ENCODE measurements at places on chromosomes 1 and 21. TPM values are rescaled to one million over a fixed set of nuclear protein-coding genes. Genes with fewer than 3 reads are reported as not detected.

The PRAMEF20 gene
- total RNA-seq = not detected

The LEPR gene
- total RNA-seq = 5.8 TPM

The LAMC1 gene
- 0.70 TPM for total RNA-seq

The RORC gene
- 42.5 TPM for total RNA-seq

The TMEM82 gene
- total RNA-seq = not detected

The ERICH3 gene
- not detected for total RNA-seq

The LENEP gene
- not detected for total RNA-seq
